Stimulated activated CD8-positive, alpha-beta memory T cell treated with anti-CD3 and anti-CD28 coated beads, Interleukin-4, amount 100 ng/mL, for 1 hour (primary cell): ENCODE measurements at places on chromosomes 11 and 22.

GRCh38 chr11:104908186-104908531 lies 9.9 kb upstream of the CASP12 start:
- DNase-seq: no peak

DNA sequence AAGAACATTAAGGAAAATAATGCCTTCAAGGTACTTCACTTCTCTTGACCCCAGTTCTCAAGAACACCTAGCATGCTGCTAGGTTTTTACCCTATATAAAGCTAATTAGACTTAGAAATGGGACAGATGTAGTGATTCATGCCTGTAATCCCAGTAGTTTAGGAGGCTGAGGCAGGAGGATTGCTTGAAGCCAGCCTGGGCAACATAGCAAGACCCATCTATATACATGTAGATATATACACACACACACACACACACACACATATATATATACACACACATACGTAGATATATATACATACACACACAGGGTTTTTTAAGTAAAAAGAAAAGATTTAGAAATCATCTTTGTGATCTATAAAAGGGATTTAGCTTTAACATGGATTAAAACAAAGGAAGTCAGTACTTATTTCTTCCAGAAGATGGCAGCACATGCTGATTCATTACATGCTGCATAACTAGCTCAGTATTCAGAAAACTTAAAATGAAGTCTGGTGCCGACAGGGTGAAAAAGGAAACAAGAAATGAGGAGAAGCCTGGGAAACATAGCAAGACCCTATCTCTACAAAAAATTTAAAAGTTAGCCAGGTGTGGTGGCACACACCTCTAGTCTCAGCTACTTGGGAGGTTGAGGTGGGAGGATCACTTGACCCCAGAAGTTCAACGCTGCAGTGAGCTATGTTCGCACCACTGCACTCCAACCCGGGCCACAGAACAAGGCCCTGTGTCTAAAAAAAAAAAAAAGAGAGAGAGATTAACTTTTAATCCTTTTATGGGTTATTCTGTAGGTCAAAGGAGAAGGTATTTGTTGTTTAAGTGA lies 28.5 kb upstream of the RBX1 start:
- DNase-seq: no peak

- DNase-seq: no peak
Observed at GRCh38 chr11:13324141-13324540, 46.6 kb downstream of the BMAL1 start.

- DNase-seq: no peak
Observed at GRCh38 chr11:102306048-102306597, 11.2 kb upstream of the BIRC3 start.

DNA sequence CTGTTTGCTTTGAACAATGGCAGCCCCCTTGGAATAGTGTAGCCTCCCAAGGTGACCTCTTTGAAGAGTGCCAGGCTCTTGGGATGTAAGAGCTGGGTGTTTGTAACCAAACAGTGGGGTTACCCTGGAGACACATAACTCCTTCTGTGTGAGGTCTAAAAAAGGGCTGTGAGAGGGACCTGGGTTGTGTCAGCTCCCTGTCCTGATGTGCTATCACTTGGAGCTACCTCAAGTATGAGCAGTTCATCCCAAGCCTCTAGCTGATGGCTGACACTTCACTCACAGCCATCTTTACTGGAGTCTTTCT lies 40.2 kb downstream of the TSPAN18 start:
- no peak for DNase-seq

DNA sequence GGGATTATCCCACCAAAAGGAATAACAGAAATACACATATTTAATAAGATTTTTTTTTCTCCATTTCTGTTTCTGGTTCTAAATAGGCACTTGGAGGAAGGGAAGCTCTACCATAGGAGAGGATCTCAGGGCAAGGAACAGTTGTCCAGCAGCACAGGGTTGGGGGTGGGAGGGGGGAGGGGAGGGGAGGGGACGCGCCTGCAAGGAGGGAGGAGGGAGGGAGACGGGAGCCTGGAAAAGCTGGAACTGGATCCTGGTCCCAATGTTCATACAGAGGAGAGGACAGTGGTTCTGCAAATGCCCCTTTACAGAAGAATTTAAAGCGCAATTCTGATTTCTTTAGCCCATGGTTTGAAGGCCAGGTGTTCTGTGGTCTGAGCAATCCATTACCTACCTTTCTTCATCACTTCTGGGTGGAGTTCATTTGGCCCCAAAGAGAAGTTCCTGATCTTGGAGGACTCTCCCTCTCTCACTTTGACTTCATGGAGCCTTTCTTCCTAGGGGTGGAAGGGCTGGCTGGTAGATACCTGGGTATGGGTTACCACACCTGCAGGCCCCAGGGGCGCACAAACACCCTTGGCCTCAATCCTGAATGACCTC lies 348.9 kb upstream of the NCAM1 start:
- no peak for DNase-seq

DNA sequence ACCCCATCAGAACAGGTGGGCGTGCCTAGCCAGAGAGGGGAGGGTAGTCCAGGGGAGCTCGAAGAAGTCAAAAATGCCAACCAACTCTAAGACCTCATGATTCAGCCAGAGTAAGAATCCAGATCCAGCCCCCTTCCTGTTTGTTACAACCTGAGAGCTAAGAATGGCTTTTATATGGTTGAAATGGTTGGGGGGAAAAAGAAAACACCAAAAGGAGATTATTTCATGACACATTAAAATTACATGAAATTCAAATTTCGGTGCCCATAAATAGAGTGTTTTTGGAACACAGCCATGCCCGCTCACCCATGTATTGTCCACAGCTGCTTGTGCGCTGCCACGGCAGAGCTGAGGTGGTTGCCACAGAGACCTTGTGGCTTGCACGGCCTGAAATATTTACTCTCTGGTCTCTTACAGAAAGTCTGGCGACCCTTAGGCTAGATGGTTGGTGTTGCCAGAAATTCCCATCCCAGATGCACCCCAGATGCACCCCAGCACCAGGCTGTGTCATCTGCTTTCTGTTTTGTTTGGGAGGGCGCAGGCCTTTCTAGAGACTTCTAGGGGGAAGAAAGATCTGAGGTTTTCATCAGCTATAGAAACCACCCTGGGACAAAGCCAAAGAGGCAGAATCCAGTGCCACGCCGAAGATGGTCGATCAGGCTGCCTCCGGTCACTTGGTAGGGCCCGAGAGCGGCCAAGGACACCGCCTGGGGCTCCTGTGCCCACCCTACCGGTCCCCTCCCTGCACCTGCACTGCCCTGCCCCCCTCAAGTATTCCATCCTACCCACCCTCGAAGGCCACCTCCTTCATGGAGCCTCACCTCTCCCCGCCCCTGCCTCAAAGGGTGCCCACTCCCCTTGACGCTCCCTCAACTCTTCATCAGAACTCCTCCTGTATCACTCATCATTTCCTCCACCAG lies 80.2 kb downstream of the DSCAML1 start:
- DNase-seq: no peak

DNA sequence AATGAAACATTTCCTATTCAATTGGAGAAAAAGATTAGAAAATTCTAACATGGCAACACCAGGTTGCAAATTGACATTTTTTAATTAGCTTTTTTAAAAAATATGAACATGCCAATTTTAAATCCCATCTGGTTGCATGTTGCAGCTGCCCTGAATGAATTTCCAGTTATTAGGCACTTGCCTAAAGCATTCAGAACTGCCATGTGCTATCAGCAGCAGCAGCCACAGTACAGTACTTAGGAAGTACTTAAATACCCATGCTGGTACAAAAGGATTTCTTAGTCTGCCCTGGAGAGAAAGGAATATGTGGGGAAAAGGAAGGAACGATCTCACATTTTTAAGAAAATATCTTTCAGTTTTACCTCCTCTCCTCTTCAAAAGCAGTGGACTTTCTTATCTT lies 46.2 kb downstream of the FAM168A start:
- no peak for DNase-seq

- no peak for DNase-seq
Observed at GRCh38 chr22:49429066-49429465, 398.6 kb downstream of the BRD1 start.

DNA sequence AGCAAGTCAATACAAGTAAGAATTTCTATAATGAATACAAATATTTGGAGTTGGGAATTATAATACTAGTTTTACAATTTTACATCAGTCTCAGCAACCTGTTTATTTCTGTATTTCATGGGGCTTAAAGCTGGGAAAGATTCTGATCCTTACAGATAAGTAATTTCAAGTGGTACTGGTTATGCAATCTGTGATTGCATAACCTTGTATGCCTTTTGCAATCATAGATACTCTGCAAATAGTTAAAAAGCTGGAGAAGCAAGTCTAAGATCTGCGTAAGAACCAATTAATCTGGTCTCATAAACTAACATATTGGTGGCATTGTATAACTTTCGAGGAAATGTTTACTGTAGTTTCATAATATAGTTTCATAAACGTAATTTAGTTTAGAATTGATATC lies 198.3 kb upstream of the PGR start:
- DNase-seq: no peak

DNA sequence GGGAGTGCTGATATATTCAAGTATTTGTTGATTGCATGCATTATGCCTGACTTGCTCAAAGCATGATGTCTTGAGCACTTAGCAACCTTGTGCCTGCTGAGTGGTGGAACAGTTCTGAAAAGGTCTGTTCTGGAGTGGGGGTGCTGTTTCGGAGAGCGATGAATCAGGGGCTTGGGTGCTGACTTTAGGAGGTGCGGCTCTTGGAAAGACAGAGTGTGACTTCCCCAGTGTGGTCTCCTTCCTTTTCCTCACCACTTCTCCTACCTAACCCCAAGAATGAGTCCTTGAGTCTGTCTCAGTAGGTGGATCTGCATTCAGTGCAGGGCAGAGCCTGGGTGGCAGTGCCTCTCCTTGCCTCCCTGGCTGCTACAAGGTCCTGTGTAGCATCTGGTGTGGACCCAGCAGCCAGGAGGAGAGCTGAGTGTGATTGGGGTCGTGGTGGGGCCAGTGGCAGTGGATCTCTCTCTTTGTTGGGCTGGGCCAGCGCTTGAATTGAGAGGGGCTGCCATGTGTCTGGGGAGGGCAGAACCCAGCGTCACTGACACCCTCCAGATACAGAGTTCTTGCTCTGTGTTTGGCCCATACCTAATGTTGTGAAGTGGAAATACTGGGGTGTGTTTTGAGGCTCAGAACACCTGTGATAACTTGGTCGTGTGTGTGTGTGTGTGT lies 35.9 kb downstream of the ST3GAL4 start:
- no peak for DNase-seq

DNA sequence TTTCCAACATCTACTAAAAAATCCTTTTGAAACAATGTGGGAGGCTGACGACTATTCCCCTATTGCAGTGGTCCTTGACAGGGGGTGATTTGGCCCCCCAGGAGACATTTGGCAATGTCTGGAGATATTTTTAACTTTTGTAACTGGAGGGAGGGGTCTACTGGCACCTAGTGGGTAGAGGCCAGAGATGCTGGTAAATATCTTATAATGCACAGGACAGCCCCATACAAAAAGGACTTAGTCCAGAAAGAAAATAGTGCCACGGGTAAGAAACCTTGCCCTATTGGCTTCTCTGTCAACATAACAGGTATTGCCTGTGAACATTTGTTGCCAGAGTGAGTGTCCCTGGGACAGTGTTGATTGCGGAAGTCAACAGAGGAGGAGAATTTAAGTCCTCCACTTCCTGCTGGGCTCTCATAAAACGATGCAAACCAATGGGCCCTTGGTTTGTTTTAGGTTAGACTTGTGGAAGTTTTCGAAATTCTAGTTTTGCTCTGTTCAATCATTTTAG lies 101.6 kb downstream of the MAML2 start:
- no peak for DNase-seq

DNA sequence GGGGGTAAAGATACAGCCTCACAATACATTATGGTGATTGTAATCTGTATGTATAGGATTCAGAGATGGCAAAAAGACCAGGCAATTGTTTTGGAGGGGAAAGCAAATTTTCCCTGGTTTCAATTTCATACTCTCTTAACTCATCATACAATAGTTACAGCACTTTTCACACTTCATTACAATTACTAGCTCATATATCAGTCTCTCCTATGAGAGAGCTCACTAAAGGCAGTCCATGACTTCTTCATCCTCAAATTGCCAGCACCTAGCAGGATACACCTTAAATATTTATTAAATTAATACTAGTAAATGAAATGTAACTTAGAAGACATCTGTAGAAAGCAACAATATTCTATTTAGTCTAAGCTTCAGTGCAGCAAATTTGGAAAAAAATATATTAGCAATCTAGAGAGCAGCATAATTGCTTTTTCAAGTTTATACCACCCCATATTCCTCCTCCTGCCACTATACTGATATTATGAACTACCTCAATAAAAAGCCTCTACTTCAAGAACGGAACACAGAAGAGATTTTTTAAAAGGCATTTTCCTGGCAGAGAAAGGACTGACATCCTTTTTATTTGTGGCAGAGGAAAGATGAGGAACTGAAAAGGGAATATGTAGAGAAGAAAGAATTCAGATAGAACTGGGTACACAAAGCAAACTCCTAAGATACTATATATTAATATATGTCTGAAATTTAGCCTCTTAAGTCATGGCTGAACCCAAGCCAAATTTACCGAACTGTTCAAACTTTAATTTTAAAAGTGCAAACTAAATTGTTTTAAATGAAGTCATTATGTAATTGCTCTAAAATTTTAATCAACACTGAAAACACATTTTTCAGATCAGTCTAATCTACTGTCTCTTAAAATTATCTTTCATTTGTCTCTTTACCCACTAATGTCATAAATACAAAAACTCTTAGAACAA lies 27.7 kb downstream of the PICALM start:
- no peak for DNase-seq

DNA sequence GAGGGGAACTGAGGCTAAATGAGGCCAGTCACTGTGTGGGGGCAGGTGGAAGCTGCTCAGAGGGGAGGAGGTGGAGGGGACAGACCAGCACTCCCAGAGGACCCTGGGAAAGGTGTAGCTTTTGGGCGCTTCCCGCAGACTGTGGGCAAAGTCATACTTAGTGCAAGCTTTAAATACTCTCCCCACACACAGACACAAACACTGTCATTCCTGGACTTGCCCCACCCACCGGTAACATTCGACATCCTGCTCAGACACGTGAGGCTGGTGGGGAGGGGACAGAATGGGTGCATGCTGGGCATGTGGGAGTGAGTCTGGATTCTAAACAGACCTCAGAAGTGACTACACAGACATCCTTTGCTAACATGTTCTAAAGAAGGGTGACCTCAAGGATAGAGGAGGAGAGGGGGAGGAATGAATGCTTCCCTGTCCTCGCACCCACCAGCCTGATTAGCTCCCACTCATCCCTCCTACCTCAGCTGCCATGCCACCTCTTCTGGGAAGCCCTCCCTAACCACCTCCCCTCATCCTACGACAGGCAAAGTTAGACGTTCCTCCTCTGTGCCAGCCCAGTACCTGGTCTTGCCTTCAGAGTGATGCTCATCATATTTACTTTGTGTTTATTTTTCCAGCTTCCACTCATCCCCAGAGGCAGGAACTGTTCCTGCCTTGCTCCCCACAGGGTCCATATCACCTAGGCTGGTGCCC lies 22.2 kb downstream of the TSKU start:
- DNase-seq: no peak

- no peak for DNase-seq
Observed at GRCh38 chr11:131234221-131234620, 136.2 kb upstream of the NTM start.

GRCh38 chr11:103420593-103420992 lies 311.4 kb downstream of the DYNC2H1 start:
- no peak for DNase-seq

- no peak for DNase-seq
Observed at GRCh38 chr11:74534216-74534945, 40.9 kb upstream of the LIPT2 start.
